B cell (primary cell): ENCODE measurements at places on chromosomes 1 and 21. TPM values are rescaled to one million over a fixed set of nuclear protein-coding genes. Genes with fewer than 3 reads are reported as not detected.
A peak's percentile ranks its signal among the peaks of the same experiment; 100 is the strongest.

The SPRR4 gene
- not detected in 2 replicates for total RNA-seq

DNA sequence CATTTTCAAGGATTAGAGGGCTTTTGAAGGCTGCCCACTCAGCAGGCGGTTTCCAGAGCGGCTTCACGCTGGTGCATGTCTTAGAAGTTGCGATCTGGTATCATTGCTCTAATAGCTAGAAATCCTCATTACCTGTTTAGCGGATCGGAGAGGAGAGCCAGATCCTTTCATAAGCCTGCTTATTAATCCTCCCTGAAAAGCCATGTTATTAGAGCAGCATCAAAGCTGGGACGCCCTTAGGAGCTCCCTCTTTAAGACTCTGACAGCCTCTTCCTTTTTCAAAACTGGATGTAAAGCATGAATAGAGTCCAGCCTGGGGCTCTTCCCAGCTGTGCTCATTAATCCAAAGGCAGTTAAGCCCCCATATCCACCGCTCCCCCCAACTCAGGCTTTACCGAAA, 13.9 kb upstream of the CTSE start:
- no peak overlapping the region for H3K4me3 ChIP-seq
- no peak for DNase-seq
- peaks cover 84% of the 10 kb centered on the region for H3K4me1 ChIP-seq
- no peaks in the 10 kb centered on the region for H3K36me3 ChIP-seq
- peak overlapping the region; percentile 82 for H3K27ac ChIP-seq

DNA sequence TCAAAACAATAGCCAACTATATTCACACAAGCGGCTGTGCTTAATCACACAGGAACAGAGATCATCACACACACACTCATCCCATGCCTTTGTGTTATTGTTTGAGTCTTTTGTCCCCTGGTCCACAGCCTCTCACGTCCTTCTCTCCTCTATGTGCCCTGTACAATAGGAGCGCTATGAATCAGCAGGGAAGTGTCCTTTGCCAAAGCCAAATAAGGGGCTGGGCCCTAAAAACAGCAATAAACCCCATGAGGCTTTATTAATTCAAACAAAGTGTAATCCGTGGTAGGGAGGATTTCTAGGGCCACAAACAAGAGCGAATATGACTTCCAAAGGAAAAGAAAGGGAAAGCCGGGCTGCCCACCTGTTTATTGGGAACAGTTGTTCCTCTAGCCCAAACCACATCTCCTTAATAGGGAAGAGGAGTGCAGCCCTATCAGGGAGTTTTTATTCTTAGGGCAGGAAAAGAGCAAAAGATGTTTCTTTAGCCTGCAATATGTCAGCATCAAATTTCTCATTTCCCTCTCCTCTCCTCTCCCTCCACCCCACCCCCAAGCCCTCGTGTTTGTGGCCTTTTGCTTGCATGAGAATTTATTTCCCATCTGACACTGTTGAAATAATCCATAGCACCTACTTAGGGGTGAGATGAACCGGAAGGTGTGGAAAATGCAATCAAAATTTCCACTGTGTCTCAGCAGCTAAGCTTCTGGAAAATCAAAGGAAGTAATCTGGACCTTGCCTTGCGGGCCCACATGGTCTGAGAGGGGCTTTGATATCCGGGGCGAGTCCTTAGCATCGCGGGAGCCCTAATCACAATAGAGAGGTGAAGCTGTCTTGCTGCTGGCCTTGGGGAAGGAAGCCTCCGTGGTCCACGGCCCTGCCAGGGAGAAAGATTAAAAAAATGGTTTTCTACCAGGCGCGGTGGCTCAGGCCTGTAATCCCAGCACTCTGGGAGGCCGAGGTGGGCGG, 45.3 kb upstream of the ITPKB start:
- no peak overlapping the region for H3K27ac ChIP-seq
- H3K27me3 ChIP-seq = no peaks in the 10 kb centered on the region
- H3K4me1 ChIP-seq = no peaks in the 10 kb centered on the region
- no peak for DNase-seq
- H3K4me3 ChIP-seq = no peak overlapping the region

GRCh38 chr1:151210830-151211229, 12.5 kb downstream of the PIP5K1A start:
- H3K27ac ChIP-seq = no peak overlapping the region
- no peak for DNase-seq
- no peaks in the 10 kb centered on the region for H3K4me1 ChIP-seq
- H3K36me3 ChIP-seq = peaks cover 2% of the 10 kb centered on the region
- no peak overlapping the region for H3K4me3 ChIP-seq

DNA sequence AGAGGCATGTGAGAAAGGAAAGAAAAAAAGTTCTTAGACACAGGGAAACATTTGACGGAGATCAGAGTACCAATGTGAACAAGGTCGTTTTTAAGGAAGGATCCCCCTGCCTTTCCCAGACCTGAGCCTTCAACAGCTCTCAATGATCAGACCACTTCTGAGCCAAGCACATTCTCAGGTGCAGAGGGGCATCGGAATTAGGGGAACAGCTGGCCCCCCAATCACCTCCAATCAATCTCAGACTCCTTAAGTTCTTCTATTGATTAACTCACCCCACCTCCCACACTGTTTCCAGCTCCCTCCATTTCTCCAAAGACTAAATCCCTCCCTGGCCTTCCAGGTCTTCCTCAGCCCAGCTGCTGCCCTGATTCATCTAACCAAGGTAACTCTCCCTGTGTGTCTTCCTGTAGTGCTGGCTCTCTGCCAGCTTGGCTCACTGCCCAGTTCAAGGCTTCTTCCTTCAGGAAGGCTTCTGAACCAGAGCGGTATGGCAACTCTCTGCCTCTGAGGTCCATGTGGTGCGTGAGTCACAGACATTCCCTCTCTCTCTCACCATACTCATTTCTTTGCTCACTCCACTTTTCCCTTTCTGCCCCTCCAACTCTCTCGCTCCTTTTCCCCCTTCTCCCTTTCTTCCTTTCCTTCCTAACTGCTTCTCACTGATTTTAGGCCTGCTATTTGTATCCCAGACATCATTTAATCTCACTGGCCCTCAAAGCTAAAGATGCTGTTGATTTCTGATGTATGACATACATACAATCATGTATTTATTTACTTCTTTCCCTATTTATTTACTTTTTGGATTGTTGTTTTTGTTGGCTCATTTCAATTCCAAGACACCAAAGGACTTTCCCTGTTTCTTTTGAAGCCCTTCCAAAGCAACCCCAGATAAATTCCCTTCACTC, 18.1 kb downstream of the CFAP45 start:
- H3K27me3 ChIP-seq = no peaks in the 10 kb centered on the region
- H3K27ac ChIP-seq = no peak overlapping the region
- no peaks in the 10 kb centered on the region for H3K4me1 ChIP-seq
- no peak for DNase-seq
- H3K36me3 ChIP-seq = no peaks in the 10 kb centered on the region
- H3K4me3 ChIP-seq = no peak overlapping the region

GRCh38 chr1:178294654-178295053, 200.8 kb downstream of the RASAL2 start:
- H3K27me3 ChIP-seq = no peaks in the 10 kb centered on the region
- no peaks in the 10 kb centered on the region for H3K4me1 ChIP-seq
- no peak for DNase-seq
- no peak overlapping the region for H3K4me3 ChIP-seq
- H3K36me3 ChIP-seq = no peaks in the 10 kb centered on the region
- no peak overlapping the region for H3K27ac ChIP-seq

- H3K4me3 ChIP-seq = no peak overlapping the region
- no peak for DNase-seq
- peaks cover 4% of the 10 kb centered on the region for H3K27me3 ChIP-seq
- H3K27ac ChIP-seq = no peak overlapping the region
- no peaks in the 10 kb centered on the region for H3K4me1 ChIP-seq
Observed at GRCh38 chr21:45236481-45236880, 51.2 kb downstream of the POFUT2 start.

GRCh38 chr1:113965703-113966412, 13.4 kb upstream of the OLFML3 start:
- no peaks in the 10 kb centered on the region for H3K27me3 ChIP-seq
- H3K4me1 ChIP-seq = no peaks in the 10 kb centered on the region
- no peak for DNase-seq
- H3K36me3 ChIP-seq = peaks cover 84% of the 10 kb centered on the region
- no peak overlapping the region for H3K4me3 ChIP-seq

GRCh38 chr1:71054791-71055190, 7.2 kb upstream of the PTGER3 start:
- H3K36me3 ChIP-seq = no peaks in the 10 kb centered on the region
- H3K4me3 ChIP-seq = no peak overlapping the region
- no peaks in the 10 kb centered on the region for H3K4me1 ChIP-seq
- H3K27me3 ChIP-seq = peaks cover under 1% of the 10 kb centered on the region

- DNase-seq = no peak
- peaks cover 4% of the 10 kb centered on the region for H3K27me3 ChIP-seq
- no peaks in the 10 kb centered on the region for H3K4me1 ChIP-seq
- no peaks in the 10 kb centered on the region for H3K36me3 ChIP-seq
- no peak overlapping the region for H3K4me3 ChIP-seq
Observed at GRCh38 chr21:41520560-41521442, 12.8 kb upstream of the TMPRSS2 start.
